ENCODE measurements at places on chromosomes 2 and 18.

GRCh38 chr2:236828820-236829219 is 256.9 kb upstream of the COPS8 start:
- DNase-seq: no peak

DNA sequence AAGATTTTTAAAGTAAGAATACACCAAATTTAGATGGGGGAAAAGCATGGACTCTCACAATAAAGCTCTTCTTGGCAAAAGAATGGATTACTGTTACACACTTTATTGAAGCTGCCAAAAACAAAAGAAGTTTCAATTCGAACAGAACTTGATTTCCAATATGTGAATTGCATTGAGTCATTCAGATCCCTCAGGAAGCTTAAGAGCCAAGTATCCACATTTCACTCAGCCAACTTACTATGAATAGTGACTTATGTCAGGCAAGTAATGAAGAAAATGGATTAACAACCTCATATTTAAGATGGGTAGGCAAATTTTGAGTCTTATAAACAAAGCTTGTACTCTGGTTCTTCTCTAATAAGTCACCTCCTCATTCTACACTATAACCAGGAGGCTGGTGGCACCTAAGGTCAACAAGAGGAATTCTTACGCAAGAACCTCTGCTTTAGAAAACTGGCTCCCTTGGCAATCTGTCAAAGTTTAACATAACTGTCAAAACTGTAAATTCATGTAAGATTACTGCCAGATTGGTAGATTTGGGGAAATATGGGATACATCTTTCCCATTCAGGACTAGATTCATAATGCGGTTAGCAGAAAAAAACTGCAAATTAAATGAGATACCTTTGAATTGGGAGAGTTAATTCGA is 6.0 kb downstream of the HADHA start:
- no peak for DNase-seq

- no peak for DNase-seq
These were observed 159.8 kb downstream of the ZNF385B start for GRCh38 chr2:179701524-179702110.

DNA sequence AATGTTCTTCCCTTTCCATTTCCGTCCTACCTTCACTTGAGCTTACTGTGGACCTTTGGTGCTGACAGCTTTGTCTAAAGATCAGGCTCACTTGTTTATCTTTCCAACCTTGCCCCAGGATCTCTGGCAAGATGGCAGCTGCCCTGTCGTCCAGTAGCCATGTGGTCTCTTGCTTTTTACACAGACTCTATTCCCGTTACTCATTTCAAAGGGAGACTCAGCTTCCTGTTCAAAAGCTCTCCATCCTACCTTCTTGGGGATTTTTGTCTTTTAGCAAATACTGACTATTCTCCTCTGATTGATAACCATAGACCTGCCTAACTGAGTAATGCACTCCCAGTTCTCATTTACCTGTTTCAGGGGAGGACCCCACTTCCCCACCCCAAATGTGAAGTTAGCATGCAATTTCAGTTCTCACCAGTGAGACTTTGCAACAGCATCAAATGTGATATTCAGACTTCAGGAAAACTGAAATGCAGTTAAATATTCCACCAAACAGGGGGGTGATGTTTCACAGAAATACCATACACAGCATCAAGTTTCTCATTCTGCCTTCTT is 184.4 kb downstream of the MYO3B start:
- no peak for DNase-seq
